ENCODE measurements at places on chromosomes 13 and 19.

GRCh38 chr19:38378866-38379265 lies 4.5 kb downstream of the PSMD8 start:
- DNase-seq: no peak

DNA sequence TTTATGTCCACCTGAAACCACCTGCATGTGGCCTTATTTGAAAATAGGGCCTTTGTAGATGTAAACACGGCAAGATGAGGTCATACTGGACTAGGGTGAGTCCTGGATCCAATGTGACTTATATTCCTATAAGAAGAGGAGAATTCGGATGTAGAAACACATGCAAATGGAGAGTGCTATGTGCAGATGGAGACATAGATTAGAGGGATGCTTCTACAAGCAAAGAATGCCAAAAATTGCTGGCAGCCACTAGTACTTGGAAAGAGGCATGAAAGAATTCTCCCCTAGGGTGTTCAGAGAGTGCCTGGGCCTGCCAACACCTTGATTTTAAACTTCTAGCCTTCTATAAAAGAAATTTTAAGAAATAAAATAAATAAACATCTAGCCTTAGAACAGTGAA lies 226.1 kb downstream of the RFC3 start:
- DNase-seq: no peak

GRCh38 chr19:24065243-24065642 lies 21.7 kb upstream of the ZNF254 start:
- DNase-seq: no peak

DNA sequence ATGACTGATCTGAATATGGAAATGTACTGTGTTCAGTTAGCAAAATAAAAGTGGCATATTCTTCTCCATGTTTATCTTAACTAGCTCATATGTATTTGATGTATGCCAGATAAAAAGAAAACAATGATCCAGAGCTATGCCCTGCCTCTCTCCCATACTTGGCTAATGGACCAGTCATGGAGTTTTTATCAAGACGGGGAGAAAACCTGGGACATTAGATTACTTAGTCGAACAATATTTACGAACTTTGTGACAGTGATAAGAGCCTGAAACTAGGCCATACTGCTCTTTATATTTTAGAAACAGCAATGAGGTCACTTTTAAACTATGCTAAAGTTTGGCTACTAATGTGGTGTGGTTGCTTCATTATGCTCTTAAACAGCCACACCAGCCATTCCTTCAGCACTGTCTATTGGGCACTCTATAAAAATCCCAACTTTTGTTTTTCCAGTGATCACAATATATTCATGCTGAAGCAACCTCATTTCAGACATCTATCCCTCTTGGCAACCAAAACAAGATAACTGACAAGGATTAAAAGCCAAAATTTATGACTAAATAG lies 265.0 kb downstream of the FGF14 start:
- no peak for DNase-seq

DNA sequence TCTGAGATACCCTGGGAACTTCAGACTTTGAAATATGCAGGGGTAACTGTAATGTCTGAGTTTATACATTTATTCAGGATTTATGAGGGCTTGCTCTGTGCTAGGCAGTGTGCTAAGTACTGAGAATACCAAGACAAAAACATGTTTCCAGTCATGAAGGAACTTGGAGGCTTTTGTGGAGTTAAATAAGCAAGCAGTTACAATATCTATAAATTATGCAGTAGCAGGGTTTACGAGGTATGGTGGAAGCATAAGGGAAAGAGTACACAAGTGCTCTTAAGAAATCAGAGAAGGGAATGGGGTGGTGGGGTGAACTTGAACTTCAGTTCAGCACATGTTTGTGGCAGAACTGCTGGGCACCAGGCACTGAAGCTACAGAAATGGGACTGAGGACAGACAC lies 28.0 kb downstream of the MAB21L1 start:
- DNase-seq: no peak

- DNase-seq: no peak
These were observed 622 bp downstream of the DNM2 start for GRCh38 chr19:10718205-10719196.

GRCh38 chr19:35347171-35347929 lies at the start of gene FFAR1:
FFAR1 (plus strand) TSS chr19:35347902; CDS start chr19:35351552, 3,650 bp downstream.
- peak; percentile 18 for DNase-seq

GRCh38 chr13:99307247-99307646 lies at the start of gene GPR183:
GPR183 (minus strand) TSS chr13:99307399; CDS start chr13:99296145, 11,254 bp downstream.
- DNase-seq: no peak

- DNase-seq: no peak
These were observed 45.0 kb downstream of the KCTD15 start for GRCh38 chr19:33841685-33842084.

DNA sequence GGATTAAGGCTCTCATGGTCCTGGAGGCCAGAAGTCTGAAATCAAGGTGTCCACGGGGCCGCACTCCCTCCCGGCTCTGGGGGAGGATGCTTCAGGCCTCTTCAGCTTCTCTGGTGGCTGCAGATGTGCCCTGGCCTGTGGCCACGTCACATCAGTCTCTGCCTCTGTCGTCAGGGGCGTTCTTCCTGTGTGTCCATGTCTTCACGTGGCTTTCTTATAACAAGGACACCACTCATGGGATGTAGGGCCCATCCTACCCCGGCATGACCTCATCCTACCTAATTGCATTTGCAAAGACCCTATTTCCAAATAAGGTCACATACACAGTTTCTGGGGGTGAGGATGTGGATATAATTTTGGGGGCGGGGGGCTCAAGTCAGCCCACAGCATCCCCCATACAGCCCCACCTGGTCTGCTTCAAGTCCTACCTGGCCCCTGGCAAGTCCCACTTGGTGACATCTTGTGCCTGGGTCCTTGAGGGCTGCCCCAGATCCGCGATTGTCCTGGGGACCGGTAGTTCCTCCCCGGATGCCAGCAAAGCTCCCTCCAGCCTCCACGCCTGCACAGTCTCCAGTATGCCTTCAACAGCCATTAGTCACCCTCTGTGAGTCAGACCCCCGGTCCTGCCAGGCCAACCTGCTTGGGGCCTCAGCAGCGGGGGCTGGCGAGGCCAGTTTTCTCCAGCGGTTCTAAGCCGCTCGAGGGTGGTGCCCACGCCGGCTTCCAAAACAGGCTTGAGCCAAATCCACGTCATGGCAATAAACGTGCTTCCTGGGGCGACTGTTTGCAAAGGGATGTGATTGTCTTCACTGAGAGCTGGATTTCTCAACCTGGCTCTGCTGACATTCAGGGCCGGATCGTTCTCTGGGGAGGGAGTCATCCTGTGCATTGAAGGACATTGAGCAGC lies 32.2 kb downstream of the MYO9B start:
- peak; percentile 86 for DNase-seq

DNA sequence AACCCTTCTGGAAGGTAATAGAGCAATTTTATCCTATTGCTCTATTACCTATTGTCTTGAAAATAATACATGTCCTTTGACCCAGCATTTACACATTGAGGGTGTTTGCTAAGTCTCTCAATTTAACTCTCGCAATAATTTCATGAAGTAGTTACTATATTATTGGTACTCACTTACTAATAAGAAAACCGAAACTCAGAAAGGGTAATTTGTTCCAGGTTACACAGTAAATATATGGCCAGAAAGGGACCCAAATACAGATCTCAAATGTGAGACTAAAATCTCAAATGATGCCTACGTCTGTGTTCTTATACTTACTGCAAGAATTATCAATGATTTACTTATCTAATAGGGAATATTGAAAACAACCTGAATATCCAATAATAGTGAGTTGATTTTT lies 29.7 kb upstream of the FAM216B start:
- DNase-seq: no peak

- DNase-seq: no peak
These were observed 6.6 kb downstream of the ISOC2 start for GRCh38 chr19:55454787-55455243.

DNA sequence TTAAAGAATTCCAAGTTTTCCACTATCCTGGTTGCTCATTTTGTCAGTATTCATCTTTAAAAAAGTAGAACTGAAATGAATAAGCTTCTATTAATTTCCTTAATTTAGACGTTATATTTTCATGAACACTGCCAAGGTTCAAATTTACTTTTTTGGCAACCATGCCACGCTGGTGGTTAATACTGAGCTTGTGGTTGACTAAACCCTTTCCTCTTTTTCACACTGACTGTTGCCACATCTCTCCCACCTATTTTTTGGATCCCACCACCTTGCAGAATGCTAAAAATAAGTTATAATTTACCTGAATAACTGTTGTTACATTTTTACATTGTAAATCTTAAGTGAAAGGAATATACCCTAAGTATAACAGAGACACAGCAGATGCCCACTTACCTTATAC lies 45.0 kb downstream of the FLT3 start:
- no peak for DNase-seq

- no peak for DNase-seq
These were observed 66.2 kb downstream of the FOXO1 start for GRCh38 chr13:40600149-40600751.

DNA sequence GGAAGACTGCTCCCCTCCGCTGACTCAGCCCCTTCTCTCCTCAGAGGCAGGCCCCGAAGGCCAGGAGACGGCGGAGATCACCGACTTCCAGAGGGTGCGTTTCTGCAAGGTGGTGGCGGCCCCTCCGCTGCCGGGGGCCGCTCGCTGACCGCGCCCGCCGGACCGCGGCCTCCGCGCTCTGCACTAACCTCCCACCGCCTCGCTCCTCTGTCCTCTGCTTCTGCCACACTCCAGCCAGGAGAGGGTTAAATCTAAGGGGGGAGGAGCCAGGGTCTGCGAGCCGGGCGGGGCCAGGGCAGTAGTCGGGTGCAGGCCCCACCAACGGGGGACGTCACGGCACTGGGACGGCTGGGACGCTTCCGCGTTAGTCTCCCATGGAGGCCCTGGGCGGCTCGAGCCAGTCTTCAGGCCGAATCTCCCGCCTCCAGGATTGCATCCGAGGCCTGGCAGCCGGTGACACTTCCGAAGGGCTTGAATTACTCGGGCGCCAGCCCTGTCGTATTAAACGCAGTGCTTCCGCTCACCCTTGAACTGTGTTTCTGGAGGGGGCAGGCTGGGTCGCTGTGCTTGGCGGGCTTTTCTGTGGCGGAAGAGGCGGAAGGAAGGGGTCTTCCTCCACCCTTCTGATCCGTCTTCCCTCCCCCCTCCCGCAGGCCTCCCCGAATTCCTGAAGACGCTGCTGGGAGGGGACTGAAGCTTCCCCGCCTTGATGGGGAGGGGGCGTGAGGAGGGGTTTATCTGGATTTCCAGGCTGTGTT lies 1.2 kb upstream of the INAFM1 start:
- peak; percentile 70 for DNase-seq

DNA sequence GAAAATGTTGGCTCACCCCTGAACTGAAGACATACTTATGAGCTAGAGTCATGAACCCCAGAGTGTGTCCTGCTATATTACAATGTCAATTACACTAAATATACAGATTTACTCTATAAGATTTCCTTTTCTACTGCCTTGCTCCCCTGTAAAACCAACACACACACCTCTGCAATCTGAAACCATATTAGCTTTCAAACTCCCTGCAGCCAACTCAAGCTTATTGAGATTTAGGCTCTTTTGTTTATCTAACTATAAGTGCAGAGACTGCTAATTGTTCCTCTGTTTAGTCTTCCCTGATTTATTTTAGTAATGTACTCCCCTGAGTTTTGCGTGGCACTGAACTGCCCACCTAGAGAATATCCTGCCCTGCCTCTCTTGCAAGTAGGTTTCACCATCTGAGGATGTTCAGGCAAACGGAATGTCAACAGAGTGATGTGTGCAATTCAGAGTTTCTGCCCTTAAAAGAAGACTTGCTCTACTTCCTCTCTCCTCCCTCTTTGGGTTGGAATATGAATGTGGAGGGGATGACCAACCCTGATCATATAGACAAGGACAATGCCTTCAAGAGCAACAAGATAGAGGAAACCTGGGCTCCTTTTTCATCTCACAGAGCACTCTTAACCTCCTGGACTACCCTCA lies 22.3 kb downstream of the FAM216B start:
- DNase-seq: no peak

- no peak for DNase-seq
These were observed 1.6 kb downstream of the FAM83E start for GRCh38 chr19:48613024-48613851.

DNA sequence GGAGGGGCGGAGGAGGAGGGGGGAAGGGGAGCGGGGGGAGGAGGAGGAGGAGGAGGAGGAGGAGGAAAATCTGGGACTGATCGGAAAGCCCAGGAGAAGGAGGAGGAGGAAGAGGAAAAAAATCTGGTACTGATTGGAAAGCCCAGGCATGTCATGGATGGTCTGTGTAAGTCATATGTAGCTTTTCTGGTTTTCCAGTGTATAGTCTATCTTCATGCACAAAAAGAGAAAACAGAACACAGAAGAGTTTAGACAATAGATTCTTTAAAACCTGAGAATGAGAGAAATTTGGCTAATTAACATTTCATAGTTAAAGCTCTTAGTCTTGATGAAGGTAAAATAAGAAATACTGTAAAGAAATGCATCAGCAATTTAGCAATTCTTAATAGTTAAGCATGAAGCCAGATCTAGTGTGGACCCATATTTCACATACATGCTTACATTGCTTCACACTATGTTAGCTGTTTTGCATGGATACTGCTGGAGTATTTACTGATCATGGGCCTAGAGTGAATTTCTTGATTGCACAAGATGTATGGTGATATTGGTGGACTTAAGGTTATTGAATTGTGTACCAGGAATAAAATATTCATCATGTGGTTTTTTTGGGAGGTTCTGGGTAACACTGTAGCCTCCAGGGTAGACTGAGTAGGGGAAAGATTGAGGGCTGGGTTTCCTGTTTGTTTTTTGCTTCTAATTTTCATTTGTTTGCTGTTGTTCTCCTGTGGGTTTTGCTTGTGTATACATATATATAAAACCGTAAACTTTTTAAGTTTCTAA lies 41.4 kb downstream of the SUCLA2 start:
- no peak for DNase-seq

DNA sequence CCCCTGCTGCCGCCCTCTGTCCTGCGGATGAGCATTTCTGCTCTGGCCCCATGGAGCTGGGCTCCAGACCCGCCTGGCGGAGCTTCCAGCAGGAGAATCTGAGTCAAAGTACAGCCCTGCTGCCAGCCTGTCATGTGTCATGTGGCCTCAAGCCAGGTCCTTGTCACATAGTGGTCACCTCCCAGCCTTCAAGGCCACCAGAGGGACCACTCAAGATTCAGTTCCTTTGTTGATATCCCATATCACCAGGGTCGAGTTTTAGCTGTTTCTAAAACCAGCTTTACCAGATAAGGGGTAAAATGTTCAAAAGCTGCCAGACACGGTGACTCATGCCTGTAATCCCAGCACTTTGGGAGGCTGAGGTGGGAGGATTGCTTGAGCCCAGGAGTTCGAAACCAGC lies 13.4 kb downstream of the THOP1 start:
- no peak for DNase-seq

- DNase-seq: no peak
These were observed 80.1 kb downstream of the C1QTNF9 start for GRCh38 chr13:24389506-24389905.

DNA sequence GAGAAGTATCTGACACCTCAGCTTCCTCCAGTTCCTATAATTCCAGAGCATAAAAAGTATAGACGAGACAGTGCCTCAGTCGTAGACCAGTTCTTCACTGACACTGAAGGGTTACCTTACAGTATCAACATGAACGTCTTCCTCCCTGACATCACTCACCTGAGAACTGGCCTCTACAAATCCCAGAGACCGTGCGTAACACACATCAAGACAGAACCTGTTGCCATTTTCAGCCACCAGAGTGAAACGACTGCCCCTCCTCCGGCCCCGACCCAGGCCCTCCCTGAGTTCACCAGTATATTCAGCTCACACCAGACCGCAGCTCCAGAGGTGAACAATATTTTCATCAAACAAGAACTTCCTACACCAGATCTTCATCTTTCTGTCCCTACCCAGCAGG lies 3.1 kb downstream of the KLF5 start:
- DNase-seq: no peak

GRCh38 chr19:12802267-12803106 lies 618 bp downstream of the THSD8 start:
- no peak for DNase-seq

GRCh38 chr13:93635616-93636032 lies 409.0 kb downstream of the GPC6 start:
- no peak for DNase-seq

Measured in omental fat pad (tissue), 4 donors.